Stimulated activated CD8-positive, alpha-beta memory T cell treated with anti-CD3 and anti-CD28 coated beads, Interleukin-15, amount 100 ng/mL, for 4 hours (primary cell): ENCODE measurements at places on chromosomes 13 and 19.

DNA sequence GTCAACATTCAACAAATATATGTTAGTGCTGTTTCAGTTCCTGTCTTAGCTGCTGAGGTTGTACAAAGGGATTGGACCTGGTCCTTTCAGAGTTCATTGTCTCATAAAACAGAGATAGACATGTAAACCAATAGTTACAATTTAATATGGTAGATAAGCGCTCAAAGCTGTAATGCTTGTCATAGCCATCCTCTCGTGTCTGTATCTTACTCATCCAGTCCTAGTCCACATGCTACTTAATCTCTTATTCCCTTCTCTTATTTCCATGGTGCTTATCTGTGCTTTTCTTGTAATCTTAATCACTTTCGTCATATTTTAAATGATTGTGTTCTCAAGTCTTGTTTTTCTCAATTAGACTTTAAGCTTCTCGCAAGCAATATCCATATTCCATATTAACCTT is 185.2 kb upstream of the OBI1 start:
- no peak for DNase-seq

GRCh38 chr13:73702419-73703071 is 431.7 kb downstream of the KLF12 start:
- DNase-seq = no peak

- DNase-seq = no peak
Observed at GRCh38 chr13:109180905-109181425, 551.6 kb downstream of the MYO16 start.

DNA sequence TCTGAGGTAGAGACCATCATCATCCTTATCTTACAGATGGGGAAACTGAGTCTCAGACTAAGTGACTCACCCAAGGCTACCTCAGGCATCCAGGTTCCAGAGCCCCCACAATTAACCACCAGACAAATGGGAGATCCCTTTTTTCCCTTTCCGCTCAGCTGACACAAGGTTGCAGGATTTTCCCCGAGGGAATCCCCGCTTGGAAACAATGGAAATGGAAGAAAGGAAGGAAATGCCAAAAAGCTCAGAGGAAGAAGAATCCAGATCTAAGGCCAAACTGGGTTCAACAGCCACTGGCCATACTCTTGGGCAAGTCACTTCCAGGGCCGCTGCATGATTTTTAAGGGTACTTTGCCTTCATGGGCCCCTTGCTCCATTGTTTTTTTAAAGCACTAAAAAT is 1.6 kb downstream of the ZNF71 start:
- no peak for DNase-seq

DNA sequence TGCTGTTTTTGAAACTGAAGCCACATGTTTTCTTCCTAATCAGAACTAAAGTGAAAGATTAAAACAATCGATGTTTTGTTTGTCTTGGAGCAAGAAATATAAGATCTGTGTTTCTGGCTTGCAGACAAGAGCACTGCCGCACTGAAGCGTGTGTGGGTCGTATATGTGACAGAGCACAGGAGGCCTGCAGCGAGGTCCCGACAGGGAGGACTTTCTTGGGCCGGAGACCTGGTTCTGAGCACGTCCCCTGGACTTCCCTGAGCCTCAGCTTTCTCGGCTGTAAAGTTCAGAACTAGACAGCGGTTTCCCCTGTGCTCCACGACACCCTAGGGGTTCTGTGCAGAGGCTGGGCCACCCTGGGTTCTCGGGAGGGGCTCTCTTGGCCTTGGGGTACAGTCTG is 60.5 kb downstream of the GADD45B start:
- no peak for DNase-seq

GRCh38 chr19:52533901-52534300 is 6.4 kb downstream of the ZNF808 start:
- no peak for DNase-seq
